Chondrocyte (in vitro differentiated cells): ENCODE measurements at places on chromosomes 7 and 10.

DNA sequence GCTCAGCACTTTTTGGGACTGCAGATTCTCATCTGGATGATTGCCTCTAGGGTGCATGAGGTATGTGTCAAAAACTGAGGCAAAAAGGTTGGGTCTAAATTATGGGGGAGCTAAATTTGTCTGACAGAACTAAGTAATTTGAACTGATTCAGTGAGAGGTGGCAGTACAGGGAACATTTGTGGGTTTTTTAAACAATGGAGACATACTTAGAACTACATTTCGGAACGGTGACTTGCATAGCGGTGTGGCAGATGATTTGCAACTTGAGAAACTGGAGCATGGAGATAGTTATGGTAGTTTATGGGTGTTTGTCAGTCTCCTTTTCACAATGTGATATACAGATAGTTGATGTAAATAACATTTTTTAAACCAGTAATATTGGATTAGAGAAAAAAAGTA lies 14.6 kb downstream of the TBC1D12 start:
- no peak for DNase-seq

DNA sequence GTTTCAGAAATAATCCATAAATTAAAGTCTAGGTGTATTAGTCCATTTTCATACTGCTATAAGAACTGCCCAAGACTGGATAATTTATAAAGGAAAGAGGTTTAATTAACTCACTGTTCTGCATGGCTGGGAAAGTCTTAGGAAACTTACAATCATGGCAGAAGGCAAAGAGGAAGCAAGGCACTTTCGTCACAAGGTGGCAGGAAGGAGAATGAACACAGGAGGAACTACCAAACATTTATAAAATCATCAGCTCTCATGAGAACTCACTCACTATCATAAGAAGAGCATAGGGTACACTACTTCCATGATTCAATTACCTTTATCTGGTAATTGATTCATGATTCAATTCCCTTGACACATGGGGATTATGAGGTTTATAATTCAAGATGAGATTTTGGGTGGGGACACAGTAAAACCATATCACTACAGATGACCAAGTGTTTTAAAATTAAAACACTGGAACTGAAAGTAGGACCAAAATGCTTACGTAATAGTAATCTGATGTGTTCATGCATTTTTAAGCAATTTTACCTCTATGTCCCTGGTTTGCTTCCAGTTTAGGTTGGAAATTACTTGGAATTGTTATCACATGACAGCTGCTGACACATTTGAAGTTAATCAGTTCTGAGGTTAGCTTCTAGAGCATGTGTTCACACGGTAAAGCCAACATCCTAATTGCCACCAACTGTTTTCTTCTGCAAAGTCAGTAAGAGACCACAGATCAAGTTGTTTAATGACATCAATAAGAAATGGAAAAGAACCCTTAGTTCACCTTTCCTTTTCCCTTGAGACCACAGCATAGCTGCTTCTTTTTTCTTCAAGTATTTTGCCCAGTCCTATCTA lies 48.4 kb upstream of the SEMA3C start:
- no peak for DNase-seq

DNA sequence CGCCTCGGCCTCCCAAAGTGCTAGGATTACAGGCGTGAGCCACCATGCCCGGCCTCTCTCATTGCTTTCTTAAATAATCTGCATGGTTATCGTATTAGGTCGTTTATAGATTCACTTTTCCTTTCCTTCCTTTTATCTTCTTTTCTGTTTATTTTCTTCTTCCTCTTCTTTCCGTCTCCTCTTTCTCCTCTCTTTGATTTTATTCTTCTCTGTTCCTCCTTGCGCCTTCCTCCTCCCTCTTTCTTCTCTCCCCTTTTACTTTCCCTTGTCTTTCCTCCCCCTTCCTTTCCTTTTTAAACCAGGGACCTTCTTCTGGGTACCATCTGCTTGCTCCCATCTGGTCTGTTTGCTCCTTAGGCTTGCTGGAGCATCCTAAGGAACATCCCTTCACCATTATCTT lies 18.6 kb downstream of the MLLT10 start:
- DNase-seq: no peak

DNA sequence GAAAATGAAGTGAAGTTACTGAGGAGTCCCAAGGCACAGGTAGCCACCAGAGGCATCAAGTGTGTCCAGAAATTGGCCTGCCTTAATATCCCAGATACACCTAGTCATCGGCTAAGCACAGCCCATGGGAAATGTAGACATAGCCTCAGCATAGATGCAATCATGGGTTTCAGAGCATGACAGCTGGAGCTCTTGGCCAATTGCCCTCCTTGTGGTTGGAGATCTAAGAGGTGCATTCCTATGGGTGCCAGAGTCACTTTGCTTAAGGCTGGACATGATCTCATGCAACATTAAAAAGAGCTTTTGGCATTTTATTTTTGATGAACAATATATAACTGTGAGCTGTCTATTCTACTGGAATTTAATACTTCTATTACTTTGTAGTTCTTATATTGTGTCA lies 758.0 kb upstream of the LRRTM3 start:
- no peak for DNase-seq
